ENCODE measurements at places on chromosomes 2 and 18.
A peak's percentile ranks its signal among the peaks of the same experiment; 100 is the strongest.

GRCh38 chr2:73832930-73833329, 4.2 kb downstream of the STAMBP start:
- no peak for DNase-seq

GRCh38 chr2:73176205-73176880, 26.0 kb upstream of the NOTO start:
- DNase-seq: no peak

DNA sequence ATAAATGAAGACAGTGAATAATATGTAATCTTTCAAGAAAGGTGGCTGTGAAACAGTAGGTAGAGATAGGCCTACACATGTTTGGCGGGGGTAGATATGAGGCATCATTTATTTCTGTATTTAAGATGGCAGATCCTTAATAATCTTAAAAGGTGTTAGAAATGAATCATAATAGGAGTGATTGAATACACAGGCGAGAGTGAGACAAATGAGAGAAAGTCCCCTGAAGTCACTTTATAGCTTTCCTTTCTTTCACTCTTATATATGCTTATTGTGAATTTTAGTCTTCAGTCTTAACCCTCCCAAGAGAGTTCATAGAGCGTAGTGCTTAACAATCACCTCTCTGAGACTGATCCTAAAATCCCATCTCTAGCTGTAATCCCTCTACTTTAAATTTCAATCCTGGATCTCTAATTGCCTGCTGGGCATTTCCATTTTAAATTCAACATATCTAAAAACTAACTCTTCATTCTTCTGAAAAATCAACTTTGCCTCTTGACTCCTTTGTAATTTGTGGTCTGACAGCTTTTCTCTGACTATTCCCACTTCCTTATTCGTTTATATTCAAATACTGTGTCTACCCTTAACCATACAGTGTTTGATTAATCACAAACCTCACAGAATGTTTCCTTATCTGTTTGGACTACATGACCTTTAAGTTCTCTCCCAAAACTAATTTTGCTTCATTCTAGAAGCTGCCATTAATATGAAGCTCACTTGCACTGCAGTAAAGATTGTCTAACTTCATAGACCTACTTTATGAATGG, 463.7 kb upstream of the FSIP2 start:
- no peak for DNase-seq

GRCh38 chr2:54029721-54030395, 59.1 kb upstream of the PSME4 start:
- no peak for DNase-seq

- no peak for DNase-seq
Measured at GRCh38 chr2:158142165-158142564, 40.5 kb downstream of the UPP2 start.

DNA sequence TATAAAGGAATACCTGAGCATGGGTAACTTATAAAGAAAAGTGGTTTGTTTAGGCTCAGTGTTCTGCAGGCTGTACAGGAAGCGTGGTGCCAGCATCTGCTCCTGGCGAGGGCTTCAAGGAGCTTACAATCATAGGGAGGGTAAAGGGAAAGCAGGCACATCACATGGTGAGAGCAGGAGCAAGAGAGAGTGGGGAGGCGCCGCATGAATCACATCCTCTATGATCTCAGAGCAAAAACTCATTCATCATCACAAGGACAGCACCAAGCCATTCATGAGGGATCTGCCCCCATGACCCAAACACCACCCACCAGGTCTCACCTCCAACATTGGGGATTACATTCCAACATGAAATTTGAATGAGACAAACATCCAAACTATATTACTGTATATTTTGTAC, 32.5 kb downstream of the R3HDM1 start:
- peak; percentile 41 for DNase-seq

DNA sequence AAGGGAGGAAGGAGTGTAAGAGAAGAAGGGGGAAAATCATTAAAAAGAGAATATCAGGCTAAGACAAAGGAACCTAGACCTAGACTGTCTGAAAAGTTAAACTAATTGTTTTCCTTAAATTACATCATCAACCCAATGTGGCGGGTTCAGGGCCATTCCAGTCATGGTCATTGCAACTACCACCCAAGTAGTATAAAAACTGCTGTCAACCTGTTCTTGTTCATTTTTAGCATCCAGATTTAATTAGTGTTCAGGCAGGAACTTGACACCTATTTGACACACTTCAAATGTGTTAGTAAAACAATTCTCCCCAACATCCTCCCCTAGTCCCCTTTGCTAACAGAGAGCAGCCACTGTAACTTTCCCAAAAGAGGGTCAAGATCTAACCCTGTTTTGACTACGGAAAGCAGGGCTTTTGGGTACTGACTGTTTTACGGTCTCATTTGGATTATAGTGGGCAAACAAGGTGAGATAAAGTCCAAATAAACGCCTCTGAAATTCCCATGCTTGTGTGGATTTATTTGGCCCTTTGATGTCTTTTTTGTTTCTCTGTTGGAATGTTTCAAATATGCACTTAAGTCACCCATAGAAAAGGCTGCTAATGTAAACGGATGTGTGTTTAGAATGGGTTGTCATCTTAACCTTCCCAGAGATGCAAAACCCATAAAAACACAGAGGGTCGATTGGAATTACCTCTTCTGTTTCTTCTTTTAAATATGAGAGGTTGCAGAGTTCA, 19.3 kb upstream of the TANC1 start:
- DNase-seq: no peak

DNA sequence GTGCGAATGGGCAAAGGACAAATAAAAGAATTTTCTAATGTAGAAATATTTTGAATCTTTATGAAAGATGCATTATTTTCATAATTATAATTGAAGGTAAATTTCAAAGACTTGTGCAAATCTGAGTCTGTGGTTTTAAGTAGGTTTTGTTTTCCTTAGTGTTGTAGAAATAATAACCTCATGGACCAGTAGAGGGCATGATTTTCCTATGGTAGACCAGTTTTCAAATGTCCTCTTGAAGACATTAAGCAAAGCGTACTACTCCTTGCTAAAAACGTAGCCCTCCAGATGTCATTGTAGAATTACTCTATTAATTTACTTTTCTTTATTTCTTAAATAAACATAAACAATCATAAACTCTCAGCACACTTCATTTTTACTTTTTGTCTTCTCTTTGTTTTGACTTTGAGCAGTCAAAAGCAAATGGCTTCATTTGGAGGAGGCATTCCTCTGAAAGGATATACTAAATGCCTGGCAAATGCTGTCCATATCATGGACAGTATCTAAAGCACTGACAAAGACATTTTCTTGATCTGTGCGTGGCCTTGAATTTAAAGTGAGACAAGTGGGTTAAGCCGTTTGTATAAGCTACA, 85.8 kb upstream of the FAM237A start:
- peak; percentile 23 for DNase-seq

GRCh38 chr18:80147037-80147417, 38.0 kb downstream of the ADNP2 start:
- no peak for DNase-seq

DNA sequence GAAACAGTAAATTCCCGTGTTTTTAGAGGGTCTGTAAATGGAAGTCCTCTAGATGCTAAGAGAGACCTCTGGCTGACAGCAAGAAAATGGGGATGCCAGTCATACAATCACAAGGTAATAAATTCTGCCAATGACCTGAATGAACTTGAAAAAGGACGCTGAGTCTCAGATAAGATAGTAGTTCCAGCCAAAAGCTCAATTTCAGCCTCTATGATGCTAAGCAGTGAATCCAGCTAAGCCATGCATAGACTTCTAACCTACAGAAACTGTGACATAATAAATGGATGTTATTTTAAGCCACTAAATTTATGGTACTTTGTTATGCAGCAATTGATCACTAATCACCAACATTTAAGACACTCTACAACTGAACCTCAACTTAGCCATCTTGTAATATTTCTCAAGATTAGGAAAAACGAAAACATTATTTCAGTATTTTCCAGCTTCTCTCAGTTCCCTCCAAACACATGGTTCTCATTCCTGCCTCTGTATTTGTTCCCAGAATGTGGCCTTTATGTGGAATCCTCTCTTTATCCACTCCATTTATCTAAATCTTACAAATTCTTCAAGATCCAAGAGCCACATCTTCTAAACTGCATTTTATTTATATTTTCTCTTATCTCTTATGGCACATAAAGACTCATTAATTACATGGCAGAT, 331.1 kb downstream of the GULP1 start:
- no peak for DNase-seq

GRCh38 chr2:63792530-63792929, 49.2 kb upstream of the UGP2 start:
- peak; percentile 76 for DNase-seq

GRCh38 chr2:101416609-101417008, 29.3 kb upstream of the CREG2 start:
- no peak for DNase-seq

- no peak for DNase-seq
Measured at GRCh38 chr18:77084688-77085035, 47.9 kb downstream of the MBP start.

DNA sequence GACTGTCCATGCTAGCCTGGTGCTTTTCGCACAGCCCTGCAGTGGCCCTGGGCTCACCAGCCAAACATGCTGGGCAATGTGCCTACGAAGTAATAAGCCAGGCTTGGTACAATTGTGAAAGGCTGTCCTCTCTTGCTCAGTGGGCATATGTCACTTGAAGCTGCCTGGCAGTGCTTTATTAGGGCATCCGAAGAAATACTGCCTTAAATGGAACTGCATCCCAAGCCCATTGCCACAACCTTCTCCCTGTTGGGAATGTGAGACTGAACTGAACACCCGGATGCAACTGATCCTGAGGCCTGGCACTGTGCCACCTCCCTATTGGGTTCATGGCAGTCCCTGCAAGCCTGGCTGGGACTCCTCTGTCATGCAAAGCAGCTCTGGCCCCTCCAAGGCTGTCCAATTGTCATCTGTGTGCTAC, 15.9 kb downstream of the CAPG start:
- DNase-seq: no peak

- DNase-seq: no peak
Measured at GRCh38 chr2:122805346-122805745, 1049.9 kb downstream of the TSN start.
